ENCODE measurements at places on chromosomes 3 and 15. TPM values are rescaled to one million over a fixed set of nuclear protein-coding genes. Genes with fewer than 3 reads are reported as not detected.

- no peak for DNase-seq
Measured at GRCh38 chr3:120569222-120570057, 26.7 kb upstream of the NDUFB4 start.

GRCh38 chr3:43919029-43919428 is 228.3 kb downstream of the ABHD5 start:
- DNase-seq = no peak

The FOXB1 gene
- polyA plus RNA-seq = 0.10 TPM

The NMB gene
- 6.0 TPM for polyA plus RNA-seq

DNA sequence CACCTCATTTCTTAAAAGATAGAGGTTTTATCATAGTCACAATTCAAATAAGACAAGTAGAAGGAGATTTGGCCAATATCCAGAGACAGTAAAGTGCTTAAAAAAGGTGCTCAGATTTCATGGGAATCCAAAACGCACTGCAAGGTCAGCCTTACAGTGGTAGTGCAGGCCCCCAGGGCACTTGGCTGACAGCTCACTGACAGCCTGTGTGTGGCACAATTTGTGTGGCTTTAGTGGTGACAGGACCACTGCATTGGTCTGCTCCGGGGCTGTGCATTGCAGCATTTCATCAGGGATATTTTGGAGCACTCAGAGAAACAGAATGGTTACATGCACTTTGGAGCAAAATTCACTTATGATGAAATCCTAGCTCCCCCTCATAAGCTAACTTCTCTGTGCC is 544.3 kb downstream of the NTRK3 start:
- no peak for DNase-seq

- no peak for DNase-seq
Measured at GRCh38 chr15:101307048-101307896, 12.2 kb upstream of the SNRPA1 start.

DNA sequence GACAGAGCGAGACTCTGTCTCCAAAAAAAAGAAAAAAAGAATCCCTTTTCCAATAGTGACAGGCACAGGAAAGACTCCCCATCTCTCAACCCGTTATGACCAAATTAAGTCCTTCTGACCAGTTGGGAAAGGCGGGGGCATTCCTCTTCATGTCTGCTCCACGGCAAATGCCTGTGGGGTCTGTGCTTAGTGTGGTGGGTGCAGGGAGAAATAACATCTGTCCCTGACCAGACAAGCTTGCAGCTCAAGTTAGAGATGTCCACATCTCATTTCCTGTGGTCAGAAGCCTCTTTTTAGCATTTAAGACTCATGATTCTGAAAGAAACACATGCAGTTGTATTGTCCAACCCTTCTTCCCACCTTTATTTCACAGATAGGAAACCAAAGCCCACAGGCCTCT is 16.2 kb downstream of the PLA1A start:
- no peak for DNase-seq

DNA sequence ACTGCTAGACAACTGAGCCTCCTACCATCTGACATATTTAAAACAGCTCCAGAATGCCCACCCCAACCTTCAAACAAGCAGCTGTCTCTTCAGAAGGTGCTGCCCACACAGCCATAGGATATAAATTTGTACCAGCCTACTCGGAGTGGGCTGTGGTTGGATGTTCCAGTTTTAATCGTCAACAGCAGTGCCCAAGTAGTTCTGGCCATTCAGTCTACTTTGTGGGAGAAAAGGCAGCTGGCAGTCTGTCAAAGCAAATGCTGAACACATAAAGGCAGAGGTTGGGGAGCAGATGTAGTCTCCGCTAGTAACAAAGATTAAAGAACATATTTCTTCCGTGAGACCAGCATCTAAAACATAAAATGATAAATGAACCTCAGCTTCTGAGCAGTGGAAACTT is 15.9 kb upstream of the ERC2 start:
- DNase-seq = no peak

GRCh38 chr3:66014651-66015050 is 24.1 kb downstream of the MAGI1 start:
- no peak for DNase-seq

DNA sequence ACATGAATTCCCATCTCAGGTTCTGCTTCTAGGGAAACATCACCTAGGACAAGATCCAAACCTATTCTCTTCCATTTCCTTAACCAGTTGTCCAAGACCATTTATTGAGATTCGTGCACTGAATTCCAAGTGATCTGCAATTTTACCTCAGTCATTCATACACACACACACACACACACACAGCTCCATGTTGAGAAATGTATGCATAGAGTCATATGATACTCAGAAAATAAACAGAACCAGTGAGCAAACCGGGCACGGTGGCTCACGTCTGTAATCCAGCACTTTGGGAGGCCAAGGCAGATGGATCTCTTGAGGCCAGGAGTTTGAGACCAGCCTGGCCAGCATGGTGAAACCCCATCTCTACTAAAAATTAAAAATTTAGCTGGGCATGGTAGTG is 6.1 kb upstream of the KPNA1 start:
- DNase-seq = no peak

DNA sequence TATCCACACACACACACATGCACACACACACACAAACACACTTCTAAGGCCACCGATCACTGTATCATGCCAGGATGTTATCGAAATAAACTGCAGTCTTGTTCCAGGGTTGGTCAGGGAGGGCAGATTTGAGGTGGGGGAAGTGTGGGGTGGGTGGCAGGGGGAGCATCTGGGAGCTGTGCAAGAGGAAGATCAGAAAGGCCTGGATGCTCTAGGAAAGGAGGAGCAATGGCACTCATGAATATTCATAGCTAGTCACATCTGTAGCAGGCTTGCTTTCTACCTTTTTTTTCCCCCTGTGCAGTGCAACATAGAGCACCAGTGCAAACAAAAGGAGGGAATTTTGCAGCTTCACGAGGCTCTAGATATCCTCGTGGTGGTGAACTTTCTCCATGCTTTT is 84.9 kb downstream of the MEIS2 start:
- no peak for DNase-seq

The SOX14 gene
- polyA plus RNA-seq = not detected

The POTEB2 gene
- not detected for polyA plus RNA-seq

GRCh38 chr15:89812011-89812846 is 2.4 kb downstream of the ANPEP start:
- DNase-seq = no peak

DNA sequence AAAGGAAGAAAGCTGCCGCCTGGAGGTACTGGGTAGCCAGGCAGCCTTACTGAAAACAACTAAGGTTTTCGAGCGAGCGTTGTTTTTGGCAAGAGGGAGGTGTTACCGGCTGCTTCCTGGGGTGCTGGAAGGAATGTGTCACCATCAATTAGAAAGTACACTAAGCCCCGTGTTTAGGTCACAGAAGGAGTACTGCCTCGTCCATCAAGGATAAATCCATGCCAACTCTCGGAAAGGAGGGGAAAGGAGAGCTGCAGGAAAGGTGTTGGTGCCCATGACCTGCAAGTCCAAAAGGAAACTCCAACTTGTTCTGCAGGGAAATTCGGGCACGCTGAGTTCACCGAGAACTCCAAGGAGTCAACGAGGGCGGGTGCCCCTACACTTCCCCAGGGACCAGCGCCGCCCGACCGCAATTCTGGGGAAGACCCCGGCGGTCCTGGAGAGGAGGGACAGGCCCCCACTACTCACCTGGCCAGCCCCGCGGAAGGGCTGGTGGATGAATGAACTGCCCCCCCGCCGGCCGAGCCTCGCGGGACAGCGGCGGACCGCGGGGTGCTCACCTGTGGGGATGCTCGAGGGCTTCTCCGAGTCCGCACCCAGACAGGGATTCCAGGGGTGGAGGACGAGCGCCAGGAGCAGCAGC is 542 bp downstream of the PLOD2 start:
- peak; percentile 68 for DNase-seq

- DNase-seq = no peak
Measured at GRCh38 chr15:98062869-98063268, 102.4 kb downstream of the ARRDC4 start.
